ENCODE measurements at places on chromosomes 11 and 22.

GRCh38 chr11:117887431-117888138 lies 11.1 kb upstream of the FXYD6 start:
- no peak for DNase-seq

DNA sequence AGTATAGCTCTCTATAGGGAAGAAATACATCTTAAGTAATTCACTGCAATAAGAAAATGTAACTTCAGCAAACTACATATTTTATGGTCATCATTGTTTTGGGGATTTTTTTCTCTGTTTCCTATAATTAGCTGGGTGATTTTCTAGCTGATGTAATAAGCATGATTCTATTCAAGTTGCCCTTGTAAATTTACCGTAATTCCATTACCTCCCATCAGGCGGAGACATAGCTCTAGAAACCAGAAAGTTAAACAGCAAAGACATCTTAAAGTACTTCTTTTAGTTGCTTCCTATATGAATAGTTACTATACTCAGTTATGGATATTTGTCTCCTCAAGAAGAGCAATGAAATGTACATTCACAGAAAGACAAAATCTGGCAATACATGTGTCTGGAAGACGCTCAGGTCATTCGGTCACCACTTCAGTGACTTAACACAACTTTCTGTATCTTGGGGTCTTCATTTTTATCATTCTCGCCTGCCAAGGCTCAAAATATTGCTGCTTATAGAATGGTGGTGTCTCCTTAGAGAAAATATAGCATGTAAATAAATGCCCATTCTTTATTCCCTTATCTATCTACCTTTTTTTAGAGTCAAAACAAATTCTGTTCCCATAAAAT lies 239.9 kb upstream of the ZC3H12C start:
- DNase-seq = peak; percentile 29

DNA sequence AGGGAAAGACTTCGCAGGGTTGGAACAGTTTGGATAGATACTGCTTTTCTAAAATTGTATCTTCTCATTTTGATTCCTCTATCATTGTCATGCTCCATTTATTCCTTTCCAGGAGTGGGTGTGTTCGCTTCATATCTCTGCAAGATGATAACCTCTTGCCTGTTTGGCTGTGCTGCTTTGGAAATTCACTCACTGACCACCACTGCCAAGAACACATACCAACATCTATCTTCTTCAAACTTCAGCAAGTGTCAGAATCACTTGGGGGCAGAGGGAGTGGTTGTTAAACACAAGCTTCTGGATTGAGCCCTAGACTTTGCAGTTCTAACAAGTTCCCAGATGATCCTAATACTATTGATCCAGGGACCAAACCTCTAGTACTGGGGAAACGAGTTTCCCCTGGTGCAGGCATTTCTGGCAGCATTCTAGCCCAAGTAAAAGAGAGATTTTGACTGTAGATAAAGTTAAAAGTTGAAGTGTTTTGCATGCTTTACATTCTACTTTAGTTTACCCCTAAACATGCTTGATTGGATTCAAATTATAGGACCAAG lies 11.5 kb upstream of the DKK3 start:
- DNase-seq = no peak

DNA sequence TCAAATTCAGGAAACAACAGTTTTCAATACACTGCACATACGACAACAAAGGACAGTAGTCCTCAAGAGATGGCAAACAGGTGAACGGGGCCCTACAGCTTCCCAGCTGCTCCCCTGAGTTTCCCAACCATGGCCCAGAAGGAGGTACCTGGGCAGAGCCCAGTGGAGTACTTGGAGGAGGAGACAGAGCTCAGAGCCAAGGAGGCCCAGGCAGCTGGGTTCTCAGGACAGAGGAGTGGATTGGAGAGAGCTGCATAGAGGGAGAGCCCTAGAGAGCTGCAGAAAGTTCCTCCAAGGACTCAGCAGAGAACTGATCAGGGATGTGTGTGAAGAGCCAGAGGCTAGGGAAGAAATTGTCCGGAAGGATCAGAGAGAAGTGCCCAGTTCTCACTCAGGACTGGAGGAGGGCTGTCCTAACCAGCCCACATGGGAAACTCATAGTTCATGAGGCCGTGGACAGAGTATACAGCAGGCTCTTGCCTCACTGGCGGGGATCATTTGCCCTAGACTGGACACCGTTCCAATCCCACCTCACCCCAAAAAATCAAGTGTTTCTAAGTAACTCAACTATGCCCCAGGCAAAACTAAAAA lies 7.6 kb upstream of the ASCL2 start:
- no peak for DNase-seq

Data from NCI-H1105 treated with DMSO at 0.1 percent for 48 hours (cell line).